Stimulated activated CD4-positive, alpha-beta T cell treated with anti-CD3 and anti-CD28 coated beads, Interleukin-2, amount 100 ng/mL, for 48 hours (primary cell): ENCODE measurements at places on chromosomes 11 and 22.

DNA sequence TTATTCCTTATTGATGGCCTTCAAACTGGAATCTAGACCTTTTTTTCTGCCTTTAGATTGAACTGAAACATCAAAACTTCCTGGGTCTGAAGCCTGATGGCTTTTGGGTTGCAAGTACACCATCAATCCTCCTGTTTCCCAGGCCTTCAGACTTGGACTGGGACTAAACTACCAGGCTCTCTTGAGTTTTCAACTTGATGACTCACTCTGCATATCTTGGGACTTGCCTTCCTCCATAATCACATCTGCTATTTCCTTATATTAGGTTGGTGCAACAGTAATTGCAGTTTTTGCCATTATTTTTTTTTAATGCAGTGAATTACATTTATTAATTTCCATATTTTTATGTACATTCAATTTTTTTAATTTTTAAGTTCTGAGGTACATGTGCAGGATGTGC, 7.0 kb downstream of the OR51B5 start:
- no peak for DNase-seq

- DNase-seq = no peak
Measured at GRCh38 chr11:1276041-1276790, 33.2 kb downstream of the TOLLIP start.

DNA sequence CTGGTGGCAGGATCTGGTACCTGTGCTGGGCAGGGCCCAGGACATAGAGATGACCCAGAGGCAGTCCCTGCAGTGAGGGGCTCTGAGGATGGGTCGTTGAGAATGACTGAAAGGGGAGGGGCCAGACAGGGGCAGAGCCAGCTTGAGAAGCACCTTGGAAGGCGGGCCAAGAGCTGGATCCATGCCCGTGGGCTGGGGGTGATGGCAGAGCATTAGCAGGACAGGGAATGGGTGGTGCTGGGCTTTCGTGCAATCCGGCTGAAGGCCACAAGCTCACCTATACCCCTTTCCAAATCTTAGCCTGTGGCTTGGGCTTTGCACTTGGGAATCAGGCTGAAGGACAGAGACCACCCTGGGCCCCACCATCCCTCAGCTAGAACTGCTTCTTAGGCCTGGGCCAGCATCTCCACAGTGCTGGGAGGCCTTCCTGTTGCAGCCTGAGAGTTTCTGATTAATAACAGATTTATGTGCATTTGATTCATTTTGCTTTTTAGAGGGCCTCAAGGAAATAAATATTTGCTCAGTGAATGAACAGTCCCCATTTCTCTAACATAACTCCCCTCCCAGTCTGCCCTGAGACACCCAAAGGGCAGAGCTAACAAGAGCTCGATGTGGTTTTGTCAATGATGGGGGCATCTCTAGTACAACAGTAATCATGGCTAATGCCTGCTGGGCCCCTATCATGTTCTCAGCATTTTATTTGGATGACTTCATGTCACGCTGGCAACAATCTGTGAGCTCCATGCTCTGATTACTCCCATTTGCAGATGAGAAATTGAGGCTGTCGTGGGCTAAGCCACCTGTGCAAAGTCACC, 39.3 kb downstream of the RIBC2 start:
- DNase-seq = no peak

DNA sequence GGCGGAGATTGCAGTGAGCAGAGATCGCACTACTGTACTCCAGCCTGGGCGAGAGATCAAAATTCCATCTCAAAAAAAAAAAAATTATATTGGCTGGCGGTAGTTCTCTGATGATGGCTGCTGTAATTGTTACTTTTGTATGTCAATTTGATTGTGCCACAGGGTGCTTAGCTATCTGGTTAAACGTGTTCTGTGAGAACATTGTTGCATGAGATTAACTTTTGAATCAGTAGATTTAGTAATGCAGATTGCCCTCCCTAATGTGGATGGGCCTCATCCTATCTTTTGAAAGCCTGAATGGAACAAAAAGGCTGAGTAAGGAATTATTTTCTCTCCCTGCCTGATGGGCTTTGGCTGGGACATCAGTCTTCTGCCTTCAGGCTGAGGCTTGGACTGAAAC, 654.2 kb downstream of the OPCML start:
- no peak for DNase-seq

DNA sequence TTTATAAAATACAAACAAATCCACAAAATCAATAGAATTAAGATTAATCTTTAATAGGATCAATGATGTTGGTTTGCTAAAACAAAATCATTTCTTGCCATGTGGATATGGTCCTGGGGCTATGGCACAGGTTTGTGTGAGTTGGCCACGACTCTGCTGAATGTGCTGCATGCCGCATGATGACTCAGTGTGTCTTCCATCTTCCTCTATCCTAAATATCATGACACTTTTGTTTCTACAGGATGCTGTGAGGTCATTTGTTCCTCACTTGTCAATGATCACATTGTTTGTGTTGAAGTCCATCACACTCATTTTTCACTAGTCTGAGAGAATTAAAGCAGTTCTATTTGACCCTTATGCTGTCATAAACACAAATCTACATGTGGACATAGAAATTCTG, 167.2 kb upstream of the ZBED5 start:
- no peak for DNase-seq
